Left renal cortex interstitium (tissue), 4 donors: ENCODE measurements at places on chromosomes 2 and 18.

DNA sequence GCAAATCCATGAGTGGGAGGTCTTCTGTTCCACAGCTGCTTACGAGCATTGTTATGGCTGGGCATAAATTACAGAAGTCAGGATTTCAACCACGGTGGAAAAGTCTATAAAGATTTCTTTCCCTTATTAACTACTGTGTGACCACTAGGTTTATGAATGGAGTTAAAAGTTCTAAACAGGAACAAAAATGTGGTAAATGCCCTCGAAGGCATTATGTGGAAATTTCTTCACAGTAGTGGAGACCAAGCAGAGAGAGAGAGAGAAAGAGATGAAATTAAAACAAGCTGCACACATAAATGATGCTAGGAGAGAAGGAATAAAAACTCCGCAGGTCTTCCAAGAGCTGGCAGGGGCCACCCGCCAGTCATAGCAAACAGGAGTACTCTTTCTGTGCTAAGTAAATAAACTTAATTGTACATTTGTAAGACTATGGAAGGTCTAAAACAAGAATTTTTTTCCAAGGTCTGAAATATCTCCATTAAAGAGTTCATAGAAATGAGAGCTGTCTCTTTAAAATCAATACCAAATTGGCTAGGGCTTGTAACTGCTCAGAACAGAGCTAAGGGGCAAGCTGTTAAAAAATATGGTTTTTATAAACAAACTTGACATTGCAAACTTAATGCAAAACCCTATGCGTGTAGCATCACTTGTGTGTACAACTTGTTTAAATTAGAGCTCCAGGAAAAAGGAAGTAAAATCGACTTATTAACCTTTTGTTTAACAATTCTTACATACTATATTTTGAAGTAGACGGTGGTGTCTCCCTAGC, 438.2 kb downstream of the MEIS1 start:
- no peak for DNase-seq

- DNase-seq: no peak
These were observed 262.8 kb upstream of the PARD3B start for GRCh38 chr2:204282525-204282924.

GRCh38 chr18:76579301-76579695, 84.3 kb upstream of the ZNF516 start:
- no peak for DNase-seq

DNA sequence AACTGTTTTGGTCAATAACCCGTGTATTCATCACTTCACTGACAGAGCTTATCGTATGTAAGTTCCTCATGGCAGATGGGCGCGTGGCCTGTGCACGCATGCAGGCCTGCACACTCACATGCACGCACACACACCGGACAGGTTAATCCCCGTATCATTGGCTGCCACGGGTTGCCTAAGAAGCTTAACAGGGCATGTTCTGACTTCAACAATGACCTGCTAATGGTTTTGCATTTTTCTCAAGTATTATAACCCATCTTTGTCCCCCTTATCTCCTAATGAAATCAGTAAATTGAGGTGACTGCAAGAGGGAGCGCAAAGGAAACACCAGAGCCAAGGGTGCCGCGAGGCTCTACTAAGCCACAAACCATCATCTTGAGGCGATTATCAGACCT, 399.0 kb upstream of the ID2 start:
- DNase-seq: no peak

- DNase-seq: no peak
These were observed 143.8 kb downstream of the EXOC6B start for GRCh38 chr2:72682061-72682460.

GRCh38 chr2:186457908-186458307, 28.2 kb upstream of the ZC3H15 start:
- no peak for DNase-seq

GRCh38 chr2:190379249-190379964, 28.7 kb upstream of the MFSD6 start:
- no peak for DNase-seq

DNA sequence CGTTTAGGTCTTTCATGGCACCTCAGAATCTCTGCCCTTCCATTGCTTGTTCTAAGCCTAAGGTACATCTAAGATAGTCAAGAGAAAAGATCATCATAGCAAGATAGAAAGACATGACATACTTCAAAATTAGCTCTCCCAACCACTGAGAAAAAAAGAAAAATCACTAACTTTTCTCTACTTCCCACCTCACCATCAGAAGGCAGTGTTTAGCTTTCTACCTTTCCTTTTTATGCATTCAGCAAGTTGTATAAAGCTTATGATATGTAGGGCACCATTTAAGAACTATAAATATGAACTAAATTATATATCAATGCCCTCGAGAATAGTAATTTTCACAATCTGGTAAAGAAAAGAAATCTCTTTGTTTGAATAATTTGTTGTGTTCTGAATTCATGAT, 331.8 kb upstream of the VWC2L start:
- no peak for DNase-seq

- no peak for DNase-seq
These were observed 408.9 kb downstream of the RIT2 start for GRCh38 chr18:42706618-42707017.
